ENCODE measurements at places on chromosomes 2 and 18.

GRCh38 chr18:8121101-8121500, 488.1 kb upstream of the RAB12 start:
- DNase-seq = no peak

GRCh38 chr2:105744091-105744908, 412 bp upstream of the NCK2 start:
- peak; percentile 72 for DNase-seq

DNA sequence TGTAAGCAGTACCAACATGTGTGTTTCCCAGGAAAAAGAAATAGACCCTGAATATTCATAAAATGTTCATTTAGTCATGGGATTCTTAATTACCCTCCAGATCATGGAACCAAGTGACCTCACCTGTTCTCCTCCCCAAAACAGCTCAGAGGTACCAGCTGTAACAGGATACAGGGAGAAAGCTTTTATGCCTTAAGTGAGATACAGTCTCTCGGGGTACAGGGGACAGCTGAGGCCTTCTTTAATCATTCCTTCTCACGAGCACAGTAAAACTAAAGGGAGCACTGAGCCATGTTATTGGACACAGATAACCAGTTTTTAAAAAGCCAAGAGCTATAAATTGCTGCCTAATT, 16.6 kb downstream of the EPHA4 start:
- DNase-seq = no peak

GRCh38 chr2:11398750-11399437, 54.5 kb upstream of the ROCK2 start:
- DNase-seq = no peak

DNA sequence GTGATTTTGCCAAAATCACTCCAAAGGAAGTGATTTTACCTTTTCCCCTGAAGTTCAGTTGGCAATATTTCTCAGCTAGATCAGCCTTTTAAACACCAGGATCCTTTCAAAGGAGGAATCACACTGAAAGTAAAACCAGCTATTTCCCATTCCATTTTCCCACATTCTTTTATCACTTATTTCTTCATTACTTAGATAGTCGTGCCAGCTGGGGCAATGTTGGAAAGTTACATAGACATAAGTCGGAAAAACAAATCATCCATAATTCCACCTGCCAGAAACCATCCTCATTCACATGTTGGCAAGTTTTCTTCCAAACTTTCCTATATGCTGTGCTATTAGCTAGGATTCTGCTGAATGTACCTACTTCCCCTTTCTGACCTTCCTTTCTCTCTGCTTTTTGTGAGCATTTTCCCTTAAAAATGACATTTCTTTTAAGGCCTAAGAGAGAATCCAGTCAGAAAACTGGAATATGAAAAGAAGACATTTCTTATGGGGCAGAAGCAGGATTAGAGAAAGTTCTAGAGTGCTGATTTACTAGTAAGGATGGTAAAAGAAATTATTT, 170.0 kb upstream of the STK17B start:
- no peak for DNase-seq
